ENCODE measurements at places on chromosomes 5 and 9.
A peak's percentile ranks its signal among the peaks of the same experiment; 100 is the strongest.

DNA sequence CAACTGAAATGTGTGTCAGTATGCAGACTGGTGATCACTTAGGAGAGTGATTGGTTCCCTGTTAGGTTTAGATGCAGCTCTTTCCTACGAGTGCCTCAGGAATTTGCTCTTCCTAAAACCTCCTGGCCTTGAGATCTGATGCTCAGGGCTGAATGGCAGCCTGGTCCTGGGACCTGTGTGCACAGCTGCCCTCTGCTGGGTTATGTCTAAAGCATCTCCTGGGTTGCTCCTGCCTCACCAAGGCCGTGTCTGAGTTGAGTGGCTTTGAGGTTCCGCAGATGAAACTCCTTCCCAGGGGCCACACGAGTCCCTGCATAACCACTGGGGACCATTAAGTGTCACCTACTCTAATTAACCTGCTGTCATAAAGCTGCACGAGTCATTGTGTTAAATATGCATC, 59.5 kb downstream of the MVB12B start:
- peak; percentile 68 for DNase-seq

DNA sequence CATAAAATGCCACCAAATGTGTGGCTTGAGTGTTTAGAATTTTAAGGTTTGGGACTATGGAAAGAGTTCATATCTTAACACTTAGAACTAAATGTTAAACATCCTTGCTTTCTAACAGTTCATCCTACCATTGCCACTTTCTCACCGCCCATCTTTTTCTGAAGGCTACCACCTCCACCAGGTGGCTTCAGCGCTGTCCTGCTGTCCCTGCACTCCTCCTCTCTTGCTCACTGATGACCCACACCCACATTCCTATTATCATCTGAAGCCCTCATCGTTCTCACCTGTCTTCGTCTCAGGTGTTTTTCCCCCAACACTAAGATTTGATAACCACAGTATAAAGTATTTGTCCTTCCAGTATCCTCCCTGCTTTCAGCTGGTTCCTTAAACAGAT, 7.4 kb downstream of the MEGF10 start:
- peak; percentile 58 for DNase-seq

DNA sequence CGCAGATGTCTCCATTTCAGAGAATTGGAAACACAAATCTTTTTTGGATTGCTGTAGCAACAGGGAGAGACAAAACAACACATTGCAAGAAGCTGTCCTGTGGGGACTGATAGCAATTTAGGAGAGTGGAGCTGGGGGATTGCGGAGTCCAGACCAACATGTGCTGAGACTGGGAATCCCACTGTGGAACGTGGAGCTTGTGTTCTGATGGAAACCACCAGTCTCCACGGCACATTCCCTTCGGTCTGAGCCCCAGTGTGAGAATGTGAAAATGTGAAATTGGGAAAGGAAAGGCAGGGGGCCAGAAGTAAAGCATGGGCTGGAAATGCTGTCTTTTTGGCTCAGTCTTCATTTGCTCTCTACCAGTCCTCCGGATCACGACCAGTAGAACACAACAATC, 348.8 kb upstream of the TNC start:
- no peak for DNase-seq

GRCh38 chr9:128109050-128109709, 18.3 kb downstream of the PTGES2 start:
- DNase-seq: no peak

- DNase-seq: no peak
These were observed 53.2 kb upstream of the NCS1 start for GRCh38 chr9:130118841-130119518.

DNA sequence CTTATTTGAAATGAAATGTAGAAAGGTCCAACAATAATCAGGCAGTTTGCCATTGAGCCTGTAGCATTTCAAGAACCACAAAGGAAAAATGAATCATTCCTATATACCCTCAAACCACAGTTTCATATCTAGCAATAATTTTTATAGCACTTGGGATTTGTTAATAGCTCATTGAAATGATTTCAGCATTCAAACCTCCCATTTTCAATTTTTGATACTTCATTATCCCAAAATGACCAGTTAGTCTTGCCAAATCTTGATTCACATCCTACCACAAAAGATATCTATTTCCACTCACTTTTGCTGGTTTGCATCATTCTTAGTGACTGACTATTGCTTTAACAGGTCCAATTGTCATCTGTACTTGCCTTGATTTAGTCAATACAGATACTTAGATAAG, 790.1 kb downstream of the TLE1 start:
- DNase-seq: no peak

DNA sequence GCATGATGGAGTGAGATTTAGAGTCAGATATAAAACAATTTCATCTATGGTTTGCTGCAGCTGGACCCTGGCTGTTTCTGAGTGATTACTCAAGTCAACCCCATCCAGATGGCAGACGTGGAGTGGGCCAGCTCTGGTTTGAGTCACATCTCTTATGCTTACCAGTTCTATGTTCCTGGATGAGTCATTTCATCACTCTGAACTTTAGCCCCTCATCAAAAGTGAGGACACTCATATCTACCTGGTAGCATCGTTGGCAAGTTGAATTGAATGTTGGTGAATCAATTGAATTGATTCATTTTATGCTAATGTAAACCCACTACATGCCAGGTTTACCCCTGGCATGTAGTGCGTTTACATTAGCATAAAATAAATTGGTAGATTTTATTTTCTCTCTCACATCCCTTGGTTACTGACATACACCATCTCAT, 176.4 kb downstream of the FGF18 start:
- DNase-seq: no peak

DNA sequence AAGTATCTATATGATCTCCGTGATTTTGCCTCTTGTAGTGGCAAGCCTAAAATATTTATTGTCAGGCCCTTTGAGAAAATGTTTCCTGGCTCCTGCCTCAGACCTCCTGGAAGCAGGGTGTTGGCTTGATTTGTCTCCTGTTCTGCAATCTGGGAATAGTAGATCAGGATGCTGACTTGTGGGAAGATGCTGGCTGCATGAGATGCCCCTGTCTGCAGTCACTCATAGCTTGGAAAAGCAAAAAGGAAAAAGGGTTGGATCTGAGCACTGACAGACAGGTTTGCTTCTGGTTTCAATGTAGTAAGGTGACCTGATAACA, 16.7 kb downstream of the TJP2 start:
- no peak for DNase-seq

DNA sequence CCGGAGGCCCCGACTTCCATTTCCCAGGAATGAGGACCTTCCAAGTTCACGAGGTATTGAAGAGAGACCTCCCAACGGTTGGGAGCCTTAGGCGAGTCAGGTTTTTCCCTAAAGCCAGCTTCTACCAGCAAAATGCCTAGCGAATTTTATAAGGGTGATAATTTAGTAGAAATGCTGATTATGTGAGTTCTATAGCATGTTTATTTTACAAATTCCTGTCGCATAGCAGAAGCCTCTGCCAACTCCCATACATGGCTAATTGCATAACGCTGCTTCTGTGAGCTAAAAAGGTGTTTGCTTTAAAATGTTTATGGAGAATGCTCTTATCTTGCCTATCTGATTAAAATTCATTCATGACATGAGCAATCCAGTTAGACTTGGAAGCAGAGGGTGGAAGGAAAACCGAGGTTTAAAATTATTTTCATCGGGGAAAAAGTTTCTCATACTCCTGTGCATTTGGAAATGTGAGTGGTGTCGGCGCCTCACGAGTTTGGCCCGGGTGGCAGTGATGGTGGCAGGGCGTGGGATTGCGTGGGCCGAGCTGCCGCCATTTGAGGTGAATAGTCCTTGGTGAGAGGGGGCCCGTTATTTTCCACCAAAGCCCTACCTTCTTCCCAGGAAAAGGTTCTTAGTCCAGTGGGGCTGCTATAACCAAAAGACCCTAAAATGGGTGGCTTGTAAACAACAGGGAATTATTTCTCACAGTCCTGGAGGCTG, 104.4 kb upstream of the FCN2 start:
- DNase-seq: no peak

DNA sequence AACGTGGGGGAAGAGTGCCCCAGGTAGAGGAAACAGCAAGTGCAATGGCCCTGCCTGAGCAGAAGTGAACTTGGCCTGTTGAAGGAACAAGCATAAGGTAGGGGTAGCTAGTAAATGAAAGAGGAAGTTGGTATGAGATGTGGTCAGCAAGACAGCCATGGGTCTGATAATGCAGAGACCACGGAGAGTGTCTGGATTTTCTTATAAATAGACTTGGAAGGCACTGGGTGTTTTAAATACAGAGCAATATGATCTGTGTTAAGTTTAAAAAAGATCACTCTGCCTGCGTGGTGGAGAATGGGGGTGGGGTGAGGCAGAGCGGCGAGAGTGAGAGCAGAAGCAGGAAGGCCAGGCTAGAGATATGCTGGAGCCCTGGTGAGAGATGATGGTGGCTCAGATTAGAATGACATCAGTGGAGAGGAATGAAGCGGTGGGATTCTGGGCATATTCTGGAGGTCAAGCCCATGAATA, 4.2 kb downstream of the ADAM19 start:
- DNase-seq: no peak

- no peak for DNase-seq
These were observed 38.6 kb upstream of the PIK3R1 start for GRCh38 chr5:68176802-68177479.

GRCh38 chr9:35795695-35796094, 4.3 kb downstream of the NPR2 start:
- DNase-seq: no peak

DNA sequence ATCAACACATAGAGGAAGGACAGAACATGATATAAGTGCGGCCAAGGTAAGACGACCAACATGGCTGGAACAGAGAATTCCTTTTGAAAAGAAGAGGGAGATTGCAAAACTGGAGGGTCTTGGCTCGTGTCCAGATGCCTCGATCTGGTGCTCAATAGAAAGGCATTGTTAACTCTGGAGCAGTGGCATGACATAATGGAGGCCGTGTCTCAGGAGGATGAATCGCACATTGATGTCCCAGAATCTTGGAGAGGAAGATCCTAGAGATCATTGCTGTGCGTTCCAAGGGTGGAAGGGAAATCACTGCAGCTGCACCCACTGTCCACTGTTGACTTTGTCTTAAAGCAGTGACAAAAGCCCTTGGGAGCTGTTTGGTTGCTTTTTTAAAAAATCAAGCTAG, 30.9 kb downstream of the GRAMD2B start:
- DNase-seq: peak; percentile 89

- DNase-seq: no peak
These were observed 1063.3 kb upstream of the WWC1 start for GRCh38 chr5:167228134-167228533.

- peak; percentile 22 for DNase-seq
These were observed 13.0 kb upstream of the ABLIM3 start for GRCh38 chr5:149128023-149128875.

DNA sequence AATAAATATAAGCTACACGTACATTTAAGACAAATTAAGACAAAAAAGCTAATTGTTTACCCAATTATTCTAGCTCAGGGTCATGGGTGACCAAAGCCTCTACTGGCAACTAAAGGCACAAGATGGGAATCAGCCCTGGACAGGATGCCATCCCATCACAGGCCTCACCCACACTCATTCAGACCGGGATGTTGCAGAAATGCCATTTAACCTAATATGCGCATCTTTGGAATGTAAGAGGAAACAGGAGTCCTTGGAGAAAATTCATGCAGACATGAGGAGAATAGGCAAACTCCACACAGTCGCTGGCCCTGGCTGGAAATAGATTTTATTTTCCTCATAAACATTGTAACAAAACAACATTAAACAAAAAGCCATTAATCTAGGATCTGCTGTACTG, 2003.8 kb upstream of the CDH9 start:
- DNase-seq: no peak

DNA sequence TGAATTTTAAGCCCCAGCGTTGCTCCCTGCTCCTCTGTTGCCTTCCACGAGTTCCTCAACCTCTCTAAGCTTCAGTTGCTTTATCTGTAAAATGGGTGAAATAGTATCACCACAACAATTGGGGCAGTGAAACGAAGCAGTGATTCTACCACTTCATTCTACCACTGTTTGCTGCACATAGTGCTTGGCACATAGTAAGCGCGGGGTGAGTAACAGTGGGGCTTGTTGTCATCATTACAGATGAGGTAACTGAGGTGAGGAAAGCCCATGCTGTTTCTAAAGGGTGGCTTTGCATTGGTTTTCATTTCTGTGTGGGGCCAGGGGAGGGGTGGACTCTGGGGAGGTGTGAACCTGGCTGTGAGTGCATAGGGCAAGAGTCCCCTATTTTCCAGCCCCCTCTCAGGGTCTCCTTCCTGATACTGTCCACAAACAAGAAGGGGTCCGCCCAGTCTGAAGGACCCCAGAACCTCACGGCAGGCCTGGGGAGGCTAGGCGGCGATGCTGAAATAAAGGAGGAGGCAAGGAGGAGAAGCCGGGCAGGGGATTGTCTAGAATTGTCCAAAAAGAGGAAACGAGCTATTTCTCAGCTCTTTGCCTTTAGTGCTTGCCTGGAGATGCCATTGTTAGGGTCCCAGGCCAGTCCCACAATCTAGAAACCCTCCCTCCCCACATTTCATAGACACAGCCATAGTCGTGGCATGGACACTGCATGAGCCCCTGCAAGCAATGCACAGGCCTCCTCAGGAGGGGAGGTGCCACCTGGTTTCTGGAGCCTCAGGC, 65.6 kb downstream of the IL6ST start:
- DNase-seq: no peak

- DNase-seq: no peak
These were observed 28.0 kb upstream of the GRAMD2B start for GRCh38 chr5:126395198-126395597.

DNA sequence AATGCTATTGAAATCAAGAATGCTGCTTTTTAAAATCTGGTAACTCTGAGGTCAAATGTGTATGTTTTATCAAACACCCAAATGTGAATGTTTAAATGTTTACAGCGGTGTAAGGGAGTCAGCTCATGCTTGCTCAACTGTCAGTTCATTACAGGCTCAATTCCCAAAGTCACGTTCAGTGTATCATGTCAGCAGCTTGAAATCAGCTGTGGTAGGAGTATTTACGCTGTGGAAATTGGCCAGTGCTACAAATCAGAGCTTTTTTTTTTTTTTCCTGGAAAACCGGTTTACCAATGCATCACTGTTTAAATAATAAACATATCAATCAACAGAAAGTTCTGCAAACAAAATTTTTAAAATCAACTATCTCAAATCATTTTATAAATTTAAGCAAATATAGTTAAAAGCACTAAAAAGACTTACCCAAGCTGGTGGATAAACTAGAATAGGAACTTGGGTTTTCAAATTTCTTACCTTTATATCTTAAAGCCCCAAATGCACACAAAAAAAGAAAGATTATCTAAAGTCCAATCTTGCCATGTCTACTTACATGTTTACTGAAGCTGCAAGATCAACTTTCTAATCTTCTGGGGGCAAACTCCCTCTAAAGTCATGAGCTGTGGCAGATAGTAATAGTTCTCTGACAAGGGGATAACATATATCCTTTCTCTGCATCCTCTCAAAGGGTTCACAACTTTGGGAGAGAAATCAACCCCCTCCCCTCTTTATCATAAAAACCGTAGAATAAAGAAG, 57.6 kb upstream of the GRAMD2B start:
- DNase-seq: no peak

DNA sequence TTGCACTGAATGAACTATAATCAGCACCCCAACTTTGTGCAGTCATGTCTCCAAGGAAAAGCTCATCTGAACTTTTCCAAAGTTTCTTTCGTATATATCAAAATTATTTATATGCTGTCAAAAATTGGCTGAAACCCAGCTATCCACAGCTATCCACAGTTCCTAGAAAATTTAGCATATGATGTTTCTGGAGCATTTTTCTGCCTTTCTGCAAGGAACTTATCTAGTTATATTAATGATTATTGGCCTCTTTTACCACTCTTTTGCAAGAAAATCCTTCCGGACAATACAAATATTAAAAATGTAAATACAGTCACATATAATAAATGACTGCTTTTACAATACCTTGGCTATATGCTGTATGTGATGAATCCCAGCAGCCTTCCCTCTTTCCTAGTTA, 270.2 kb downstream of the TMEM167A start:
- no peak for DNase-seq

GRCh38 chr5:72159501-72159911, 52.2 kb downstream of the MAP1B start:
- no peak for DNase-seq
